Esophagus muscularis mucosa (tissue), 4 donors: ENCODE measurements at places on chromosomes 1 and 21.

GRCh38 chr1:71043065-71043464 is 4.6 kb downstream of the PTGER3 start:
- DNase-seq = no peak

- no peak for DNase-seq
Measured at GRCh38 chr1:153573351-153573750, 7.7 kb upstream of the S100A2 start.

GRCh38 chr1:17027900-17028299 is 16.2 kb upstream of the ATP13A2 start:
- no peak for DNase-seq

- no peak for DNase-seq
Measured at GRCh38 chr1:248821641-248822040, 4.1 kb downstream of the SH3BP5L start.

DNA sequence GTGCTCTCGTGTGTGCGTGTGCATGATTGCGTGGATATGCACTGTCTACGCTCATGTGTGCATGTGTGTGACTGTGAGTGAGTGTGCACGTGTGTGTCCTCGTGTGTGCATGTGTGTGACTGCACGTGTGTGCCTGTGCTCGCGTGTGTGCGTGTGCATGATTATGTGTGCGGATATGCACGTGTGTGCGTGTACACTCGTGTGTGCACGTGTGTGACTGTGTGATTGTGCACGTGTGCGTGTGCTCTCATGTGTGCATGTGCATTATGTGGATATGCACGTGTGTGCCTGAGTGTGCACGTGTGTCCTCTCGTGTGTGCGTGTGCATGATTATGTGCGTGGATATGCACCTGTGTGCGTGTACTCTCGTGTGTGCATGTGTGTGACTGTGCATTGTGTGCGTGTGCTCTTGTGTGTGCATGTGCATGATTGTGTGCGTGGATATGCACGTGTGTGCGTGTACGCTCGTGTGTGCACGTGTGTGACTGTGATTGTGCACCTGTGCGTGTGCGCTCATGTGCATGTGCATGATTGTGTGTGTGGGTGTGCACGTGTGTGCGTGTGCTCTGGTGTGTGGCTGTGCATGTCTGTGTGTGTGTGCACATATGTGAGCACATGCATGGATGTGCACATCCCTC is 2.2 kb downstream of the MMEL1 start:
- no peak for DNase-seq

GRCh38 chr1:104795931-104796330 is 1046.2 kb downstream of the AMY1C start:
- no peak for DNase-seq

GRCh38 chr21:36487641-36488307 is 7.9 kb upstream of the CLDN14 start:
- no peak for DNase-seq

DNA sequence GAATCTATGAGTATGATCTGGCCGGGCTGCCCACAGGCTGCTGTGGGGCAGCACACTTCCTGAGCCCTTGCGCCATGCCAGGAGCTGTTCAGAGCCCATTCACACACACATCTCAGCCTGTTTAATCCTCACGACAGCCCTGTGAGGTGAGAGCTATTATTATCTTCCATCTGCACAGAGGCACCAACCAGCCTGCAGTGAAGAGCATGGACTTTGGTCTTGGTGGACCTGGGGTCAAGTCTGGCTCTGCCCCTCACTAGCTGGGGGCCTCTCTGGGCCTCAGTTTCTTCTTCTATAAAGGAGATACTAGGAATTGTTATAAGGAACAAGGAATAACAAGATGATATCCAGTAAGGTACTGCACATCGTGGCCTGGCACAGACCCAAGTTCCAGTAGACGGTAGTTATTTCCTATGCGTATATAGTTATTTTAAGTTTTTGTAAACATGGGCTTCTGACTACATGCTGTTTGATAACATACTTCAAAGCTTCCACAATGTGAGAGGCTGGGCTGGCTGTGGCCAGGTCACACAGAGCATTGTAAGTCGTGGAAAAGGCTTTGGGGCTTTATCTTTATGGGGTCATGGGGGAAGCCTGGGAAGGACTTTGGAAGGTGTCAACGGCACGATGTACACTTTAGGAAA is 3.4 kb upstream of the PADI2 start:
- DNase-seq = no peak

GRCh38 chr1:113388017-113388620 is 2.2 kb upstream of the MAGI3 start:
- no peak for DNase-seq

DNA sequence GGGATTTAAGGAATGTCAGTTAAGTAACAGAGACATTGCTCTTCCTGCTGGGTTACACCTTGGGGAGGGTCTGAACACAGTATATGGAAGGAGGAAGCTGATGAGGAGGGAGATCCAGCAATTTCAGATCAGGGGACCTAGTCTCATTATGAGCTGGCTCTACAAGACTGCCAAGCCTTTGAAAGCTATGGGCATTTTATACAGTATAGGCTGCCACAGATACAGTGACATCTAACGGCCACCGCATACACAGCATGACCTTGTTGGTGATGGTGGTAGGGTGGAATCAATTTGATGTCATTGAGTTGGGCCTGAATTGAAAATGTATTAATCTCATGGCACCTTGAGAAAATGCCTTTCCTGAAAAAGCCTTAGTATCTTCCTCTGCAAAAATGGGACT is 22.6 kb upstream of the ZP4 start:
- no peak for DNase-seq

GRCh38 chr1:45998020-45998617 is 134.3 kb downstream of the PIK3R3 start:
- peak; percentile 62 for DNase-seq

DNA sequence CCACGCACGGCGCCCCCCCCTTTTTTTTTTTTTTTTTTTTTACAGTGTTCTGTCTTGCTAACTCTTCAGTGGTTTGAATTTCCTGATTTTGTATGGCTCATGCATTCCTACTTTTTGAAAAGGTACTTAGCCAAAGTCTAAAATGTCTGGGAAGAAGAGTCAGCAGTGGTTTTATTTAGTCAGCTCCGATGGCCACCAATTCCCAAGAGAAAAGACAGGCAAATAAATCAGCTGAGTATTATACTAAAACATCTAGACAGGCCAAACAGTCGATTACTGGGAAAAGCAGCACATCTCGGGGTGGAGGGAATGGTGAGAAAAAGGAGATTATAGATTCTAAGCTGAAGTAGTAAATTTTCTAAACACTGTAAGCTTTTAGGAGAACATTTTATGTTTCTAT is 192.5 kb upstream of the ZRANB2 start:
- no peak for DNase-seq

GRCh38 chr1:99490031-99490430 is 155.9 kb upstream of the PALMD start:
- no peak for DNase-seq

- no peak for DNase-seq
Measured at GRCh38 chr1:84773933-84774497, 83.8 kb upstream of the SSX2IP start.

DNA sequence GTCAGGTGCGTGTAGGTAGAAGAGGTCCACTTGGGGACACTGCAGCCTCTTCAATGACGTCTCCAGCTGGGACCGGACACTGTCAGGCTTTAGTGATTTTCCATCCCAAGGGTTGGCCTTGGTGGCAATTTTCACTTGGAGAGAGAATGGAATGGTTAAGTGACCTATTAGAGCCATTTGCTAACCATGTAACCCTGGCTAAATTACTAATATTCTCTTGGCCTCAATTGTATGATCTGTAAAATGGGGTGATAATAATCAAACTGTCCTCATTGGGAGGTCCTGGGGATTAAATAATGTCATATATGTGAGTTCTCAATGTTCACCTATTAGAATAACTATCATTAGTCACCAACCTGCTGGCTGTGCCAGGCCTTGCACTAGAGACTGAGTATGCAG is 3.4 kb downstream of the AKR7A2 start:
- DNase-seq = no peak

GRCh38 chr1:160371756-160372155 is 4.9 kb downstream of the NHLH1 start:
- no peak for DNase-seq

GRCh38 chr1:53315046-53315445 is 12.8 kb downstream of the LRP8 start:
- no peak for DNase-seq

DNA sequence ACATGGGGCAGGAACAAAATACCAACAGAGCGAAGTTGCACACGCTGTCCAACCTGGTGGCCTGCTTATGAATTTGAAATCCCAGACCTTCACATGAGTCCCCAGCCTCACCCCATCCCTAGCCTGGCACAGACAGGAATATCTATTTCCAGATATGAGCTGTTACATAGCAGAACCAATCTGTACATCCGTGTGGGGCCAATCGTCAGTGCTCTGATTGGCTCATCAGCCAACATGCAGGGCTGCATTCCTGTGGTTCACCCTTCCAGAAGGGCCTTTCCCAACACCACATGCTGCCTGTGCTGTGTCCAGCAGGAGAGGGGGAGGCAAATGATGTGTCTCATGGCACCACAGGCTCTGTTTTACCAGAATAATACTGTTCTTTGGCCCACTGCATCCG is 31.3 kb downstream of the CCN1 start:
- no peak for DNase-seq

DNA sequence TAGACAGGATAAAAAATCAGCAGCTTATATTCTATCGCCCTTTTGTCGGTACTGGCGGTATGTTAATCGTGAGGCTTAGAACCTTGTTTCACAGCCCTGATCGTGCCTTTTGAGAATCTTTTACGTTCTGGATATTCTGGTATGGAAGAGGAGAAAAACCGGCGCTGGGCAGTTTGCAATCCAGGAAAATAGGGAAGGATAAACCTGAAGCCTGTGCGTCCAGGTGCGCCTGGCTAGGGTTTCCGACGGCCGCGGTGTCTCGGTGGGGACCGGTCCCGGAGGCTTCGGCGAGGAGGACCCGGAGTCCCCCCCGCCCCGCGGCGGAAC is 258 bp upstream of the SYPL2 start:
- no peak for DNase-seq

GRCh38 chr1:84573481-84573966 is 716 bp downstream of the CTBS start:
- no peak for DNase-seq

DNA sequence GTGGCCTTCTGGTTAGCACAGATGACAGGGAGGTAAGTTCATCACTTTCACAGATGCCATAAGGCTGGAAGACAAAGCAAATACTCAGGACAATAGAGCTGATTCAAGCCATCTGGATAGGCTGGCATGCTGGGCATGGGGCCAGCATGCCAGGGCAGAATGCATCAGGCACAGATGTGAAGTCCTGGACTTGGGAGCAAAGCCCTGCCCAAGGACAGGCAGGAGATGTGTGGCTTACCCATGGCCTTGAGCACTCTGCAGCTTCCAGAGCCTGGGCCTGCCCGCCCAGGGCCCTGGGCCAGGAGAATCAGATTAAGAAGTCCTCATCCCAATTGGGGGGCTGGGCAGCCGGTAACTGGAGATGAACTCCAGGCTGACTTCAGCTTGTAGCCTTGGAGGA is 135.7 kb upstream of the ZC3H12A start:
- no peak for DNase-seq

DNA sequence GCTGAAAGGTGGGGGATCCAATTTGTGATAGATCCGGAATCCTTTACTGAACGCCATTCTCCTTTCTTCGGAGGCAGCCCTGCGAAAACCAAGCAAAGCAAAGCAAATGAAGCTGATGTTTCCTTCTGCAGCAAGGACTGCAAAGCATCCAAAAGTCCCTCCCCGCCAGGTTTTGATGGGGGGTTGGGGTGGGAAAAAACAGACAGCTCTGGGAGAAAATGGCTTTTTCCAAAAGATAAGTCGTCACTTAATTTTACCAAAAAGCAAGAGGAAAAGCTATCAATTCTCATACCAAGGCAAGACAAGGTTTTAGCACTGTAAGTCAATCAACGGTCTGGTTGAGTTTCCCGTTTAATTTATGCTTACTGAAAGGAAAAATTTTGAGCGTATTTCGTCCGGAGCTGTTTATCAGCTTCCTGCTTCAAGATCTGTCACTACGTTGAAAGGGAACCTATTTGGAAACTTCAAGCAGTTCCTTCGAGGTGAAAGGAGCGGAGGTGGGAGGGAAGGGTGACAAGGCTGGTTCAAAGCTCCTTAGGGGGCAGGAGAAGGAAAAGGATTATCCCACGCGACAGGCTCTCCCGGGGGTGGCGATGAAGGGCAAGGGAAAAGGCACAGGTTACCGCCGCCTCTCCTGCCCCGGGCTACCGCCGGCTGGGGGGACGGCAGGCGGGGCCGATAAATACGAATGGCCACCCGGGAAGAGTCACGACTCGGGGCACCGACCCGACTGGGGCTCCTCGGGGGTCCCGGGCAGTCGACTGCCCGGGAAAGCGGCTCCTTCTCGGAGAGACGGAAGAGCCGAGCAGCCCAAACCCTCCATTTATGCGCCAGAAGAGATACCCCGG is 750 bp downstream of the SYNJ1 start:
- no peak for DNase-seq

DNA sequence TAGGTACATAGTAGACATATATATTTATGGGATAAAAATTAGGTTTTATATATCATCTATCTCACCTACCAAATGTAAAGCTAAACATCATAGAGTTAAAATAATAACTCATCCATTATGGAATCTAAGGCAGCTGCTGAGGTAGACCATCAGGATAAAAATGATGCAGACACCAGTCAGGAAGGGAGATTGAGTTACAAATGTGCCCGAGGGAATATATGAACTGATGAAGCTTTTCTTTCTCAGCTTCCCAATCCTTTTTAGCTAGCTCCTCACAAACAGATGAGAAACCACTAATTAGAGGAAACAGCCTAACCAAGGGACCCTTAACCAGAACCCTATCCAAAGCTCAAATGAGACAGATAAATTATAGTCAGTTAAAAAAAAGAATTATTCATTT is 20.9 kb downstream of the TTLL7 start:
- DNase-seq = no peak

DNA sequence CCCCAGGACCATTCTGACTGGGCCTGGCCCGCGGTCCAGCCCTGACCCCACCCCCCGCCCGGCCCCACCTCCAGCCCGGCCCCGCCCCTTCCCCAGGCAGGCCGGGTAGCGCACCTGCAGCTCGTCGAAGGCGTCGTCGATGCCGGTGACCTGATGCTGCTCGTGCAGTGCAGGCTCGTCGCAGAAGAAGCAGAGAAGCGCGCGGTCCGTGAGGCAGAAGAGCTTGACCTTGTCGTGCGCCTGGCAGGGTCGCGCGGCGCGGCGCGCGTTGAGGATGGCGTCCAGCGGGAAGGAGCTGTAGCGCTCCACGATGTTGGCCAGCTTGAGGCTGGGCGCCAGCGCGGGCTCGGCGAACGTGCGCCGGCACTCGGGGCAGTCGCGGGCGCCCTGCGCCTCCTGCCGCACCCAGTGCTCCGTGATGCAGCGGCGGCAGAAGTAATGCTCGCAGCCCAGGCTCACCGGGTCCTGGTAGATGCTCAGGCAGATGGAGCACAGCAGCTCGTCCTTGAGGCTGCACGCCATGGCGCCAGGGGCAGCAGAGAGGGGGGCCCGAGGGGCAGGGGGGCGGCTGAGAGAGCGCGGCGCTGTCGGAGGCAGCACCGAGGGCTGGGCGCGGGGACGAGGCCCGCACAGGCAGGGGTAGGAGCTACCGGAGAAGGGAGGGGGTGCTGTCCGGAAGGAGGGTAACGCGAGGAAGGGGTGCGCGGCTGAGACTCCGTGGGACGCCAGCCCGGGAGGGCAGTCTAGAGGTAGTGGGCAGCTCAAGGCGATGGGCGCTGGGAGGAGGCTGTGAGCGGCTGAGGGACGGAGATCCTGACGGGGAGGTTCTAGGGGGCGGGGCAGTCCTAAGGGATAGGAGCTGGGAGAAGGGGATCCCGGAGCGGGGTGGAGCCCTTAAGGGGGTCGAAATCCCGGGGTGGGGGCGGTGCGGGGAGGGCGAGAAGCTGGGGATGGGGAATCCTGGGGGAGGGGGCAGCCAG is 642 bp downstream of the TRIM62 start:
- peak; percentile 88 for DNase-seq

GRCh38 chr1:50476800-50477199 is 53.6 kb upstream of the DMRTA2 start:
- no peak for DNase-seq
